ENCODE measurements at places on chromosomes 5 and 9.

DNA sequence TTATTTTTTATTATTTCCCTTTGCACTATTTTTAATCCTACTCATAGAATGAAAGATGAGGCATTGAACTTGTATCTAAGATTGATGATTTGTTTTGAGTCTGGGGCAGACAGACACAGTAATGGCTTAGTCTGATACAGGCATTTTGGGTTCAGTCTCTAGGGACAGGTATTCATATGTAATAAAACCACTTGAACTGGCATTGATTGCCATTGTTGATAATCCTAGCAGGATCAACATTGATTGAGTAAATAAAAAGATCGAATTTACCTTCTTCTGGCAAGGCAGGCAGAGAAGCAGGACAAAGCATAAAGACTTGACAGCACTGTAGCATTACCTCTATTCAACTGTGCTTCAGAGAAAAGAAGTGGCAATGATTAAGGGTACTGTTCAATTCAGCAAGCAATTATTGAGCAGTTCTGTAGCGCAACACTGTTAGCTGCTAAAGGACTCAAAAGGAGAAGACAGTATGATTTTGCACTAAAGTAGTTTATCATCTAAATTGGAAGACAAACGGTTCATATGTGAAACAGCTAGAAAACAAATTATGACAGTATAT lies 144.4 kb downstream of the COMMD10 start:
- DNase-seq = no peak

- DNase-seq = no peak
Measured at GRCh38 chr9:136204838-136205706, at the start of gene LHX3. Gene LHX3 (minus strand): TSS chr9:136205128. CDS start chr9:136205012, 116 bp downstream.

DNA sequence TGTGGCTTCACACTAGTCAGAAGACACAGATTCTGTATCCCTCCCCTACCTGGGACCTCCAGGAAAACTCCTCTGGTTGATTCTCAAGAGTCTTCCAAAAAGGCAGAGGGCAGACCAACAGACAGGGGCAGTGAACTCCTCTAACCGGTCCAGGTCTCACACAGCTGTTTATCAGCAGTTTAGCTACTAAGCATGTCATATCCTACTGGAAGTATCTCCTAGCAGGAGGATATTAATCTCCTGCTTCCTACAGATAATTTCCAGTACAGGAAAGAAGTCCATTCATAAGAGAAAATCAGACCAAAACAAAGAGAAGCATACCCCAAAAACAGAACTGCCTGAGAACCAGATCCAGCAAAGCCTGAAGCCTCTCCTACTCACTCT lies 64.3 kb downstream of the DTWD2 start:
- DNase-seq = no peak

- DNase-seq = no peak
Measured at GRCh38 chr9:108639696-108640095, 216.1 kb downstream of the ACTL7B start.
